Femur (tissue), 1 donor: ENCODE measurements at places on chromosomes 16 and 17.
A peak's percentile ranks its signal among the peaks of the same experiment; 100 is the strongest.

DNA sequence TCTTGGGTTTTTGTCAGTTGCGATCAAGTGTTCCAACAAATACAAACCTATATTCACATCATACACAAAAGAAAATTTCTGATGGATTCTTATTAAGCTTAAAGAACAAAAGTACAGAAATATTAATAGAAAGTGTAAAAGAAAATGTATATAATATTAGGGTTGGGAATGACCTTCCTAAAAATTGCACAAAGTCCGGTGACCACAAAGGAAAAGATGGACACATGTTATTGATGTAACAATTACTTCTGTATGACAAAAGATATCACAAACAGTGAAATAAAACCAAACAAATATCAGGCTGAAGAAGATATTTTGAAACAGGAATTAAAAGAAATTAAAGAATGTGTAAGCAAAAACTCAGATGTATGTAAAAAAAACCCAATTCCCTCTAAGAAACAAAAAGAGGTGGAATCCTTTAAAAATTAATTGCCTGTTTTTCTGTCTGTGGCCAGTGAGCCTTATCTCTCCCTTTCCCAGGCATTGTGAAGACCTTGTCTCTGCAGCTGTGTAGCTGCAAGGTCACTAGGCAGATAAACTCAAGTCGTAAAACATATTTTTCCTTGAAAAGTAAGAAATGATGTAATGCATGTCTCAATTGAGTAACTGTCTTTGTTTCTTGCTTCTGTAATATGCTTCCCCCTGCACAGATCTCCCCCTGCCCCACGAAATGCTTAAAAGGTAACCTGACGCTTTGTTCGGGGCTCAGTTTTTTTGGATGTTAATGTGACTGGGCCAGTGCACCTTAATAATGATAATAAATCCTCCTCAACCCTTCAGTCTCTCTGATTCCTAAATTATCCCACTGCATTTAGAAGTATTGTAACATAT, 2.8 kb downstream of the ST6GALNAC1 start:
- no peak for DNase-seq

DNA sequence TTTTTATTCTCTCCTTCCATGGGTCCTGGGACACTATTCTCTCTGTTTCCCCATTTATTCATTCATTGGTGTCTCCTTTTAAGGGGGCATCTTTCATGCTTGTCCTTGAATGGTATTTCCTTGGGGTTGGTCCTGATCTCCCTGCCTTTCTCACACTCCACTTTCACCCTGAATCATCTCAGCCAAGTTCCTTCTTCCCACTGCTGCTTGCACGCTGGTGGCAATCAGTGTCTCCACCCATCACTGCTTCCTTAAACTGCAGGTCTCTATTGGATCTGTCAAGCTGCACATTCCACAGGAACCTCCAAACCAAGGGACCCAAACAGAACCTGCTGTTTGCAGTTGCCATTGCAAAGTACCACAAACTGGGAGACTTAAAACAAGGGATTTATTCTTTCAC, 89.3 kb upstream of the SDK2 start:
- no peak for DNase-seq

GRCh38 chr17:279776-280175, 72.8 kb downstream of the RPH3AL start:
- DNase-seq: no peak

GRCh38 chr17:69357701-69358100, 30.8 kb upstream of the ABCA5 start:
- no peak for DNase-seq

DNA sequence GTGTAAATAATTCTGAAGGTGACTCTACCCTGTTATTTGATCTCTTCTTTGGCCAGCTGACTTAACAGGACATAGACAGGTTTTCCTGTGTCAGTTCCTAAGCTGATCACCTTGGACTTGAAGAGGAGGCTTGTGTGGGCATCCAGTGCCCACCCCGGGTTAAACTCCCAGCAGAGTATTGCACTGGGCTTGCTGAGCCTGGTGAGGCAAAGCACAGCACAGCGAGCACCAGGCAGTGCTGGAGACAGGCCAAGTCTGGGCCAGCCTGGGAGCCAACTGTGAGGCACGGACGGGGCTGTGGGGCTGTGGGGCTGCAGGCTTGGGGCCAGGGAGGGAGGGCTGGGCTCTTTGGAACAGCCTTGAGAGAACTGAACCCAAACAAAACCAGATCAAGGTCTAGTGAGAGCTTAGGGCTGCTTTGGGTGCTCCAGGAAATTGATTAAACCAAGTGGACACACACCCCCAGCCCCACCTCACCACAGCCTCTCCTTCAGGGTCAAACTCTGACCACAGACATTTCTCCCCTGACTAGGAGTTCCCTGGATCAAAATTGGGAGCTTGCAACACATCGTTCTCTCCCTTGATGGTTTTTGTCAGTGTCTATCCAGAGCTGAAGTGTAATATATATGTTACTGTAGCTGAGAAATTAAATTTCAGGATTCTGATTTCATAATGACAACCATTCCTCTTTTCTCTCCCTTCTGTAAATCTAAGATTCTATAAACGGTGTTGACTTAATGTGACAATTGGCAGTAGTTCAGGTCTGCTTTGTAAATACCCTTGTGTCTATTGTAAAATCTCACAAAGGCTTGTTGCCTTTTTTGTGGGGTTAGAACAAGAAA, 5.1 kb downstream of the STH start:
- DNase-seq: peak; percentile 66

DNA sequence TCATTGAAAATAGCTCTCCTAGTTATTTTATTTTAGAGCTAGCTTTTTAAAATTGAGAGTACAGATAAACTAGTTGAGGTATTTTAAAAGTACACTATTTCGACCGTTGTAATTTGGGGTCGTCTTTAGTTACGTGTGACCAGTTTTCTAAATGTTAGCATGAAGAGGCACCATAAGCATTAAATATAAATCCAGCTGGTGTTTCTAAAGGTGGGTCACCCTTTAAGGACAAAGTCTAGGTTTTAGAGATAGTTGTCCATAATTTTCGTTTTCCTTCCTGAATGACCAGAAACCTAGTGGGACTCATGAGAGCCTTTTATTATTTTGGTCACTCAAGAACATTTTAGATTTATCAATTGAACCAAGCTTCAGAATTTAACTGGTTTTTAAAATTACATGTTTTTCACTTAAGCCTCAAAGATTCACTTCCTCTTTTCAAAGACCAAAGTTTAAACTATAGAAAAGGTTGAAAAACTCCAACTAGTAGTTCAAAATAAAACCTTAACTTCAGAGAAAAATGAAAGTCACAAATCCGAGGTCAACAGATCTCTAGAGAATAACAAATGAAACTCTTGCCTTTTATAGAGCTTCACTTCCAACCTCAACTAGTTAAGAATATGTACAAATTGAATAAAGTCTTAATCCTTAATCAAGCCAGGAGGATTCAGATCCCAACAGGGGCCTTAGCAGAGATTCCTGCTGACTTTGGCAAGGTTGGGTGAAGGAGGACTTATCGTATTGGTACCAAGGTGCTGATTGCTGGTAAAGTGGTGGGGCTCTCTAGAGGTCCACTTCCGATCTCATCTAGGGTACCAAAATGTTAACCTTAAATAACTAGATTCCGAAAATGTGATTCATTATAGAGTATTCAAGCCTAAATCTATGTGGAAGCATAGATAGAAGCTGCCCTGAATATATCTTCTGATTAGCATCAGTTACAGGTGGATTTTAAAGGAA, 32.5 kb downstream of the PHKB start:
- no peak for DNase-seq

GRCh38 chr16:75250809-75251279, 580 bp downstream of the BCAR1 start:
- DNase-seq: no peak

GRCh38 chr16:57843400-57843799, 41.1 kb upstream of the KIFC3 start:
- no peak for DNase-seq

- DNase-seq: no peak
Measured at GRCh38 chr16:85028685-85029407, 1.3 kb downstream of the KIAA0513 start.

DNA sequence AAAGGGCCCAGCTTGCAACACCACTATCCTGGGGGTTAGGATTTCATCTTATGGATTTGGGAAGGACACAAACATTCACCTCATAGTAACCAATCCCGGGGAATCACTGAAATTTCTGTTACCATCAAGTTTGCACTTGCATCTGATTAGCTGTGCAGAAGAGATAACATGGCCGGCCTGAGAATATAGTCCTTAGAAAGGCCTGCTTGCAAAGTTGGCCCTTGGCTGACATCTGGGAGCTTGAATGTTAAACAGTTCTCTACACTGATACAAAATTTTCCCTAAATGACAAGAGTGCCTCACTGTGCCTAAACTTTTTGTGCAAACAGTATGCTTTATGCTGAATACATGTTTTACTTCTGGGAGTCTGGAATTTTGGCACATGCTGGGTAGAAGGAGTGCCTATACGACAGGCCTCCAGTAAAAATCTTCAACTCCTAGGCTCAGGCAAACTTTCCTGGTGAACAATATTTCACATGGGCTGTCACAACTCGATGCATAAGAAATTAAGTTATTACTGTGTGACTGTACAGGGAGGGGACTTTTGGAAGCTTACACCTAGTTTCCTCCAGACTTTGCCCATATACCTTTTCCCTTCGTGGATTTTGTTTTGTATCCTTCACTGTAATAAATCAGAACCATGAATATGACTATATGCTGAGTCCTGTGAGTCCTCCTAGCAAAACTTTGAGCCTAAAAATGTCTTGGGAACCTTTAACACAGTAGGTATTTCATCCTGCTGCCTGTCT, 31.3 kb downstream of the TBC1D3B start:
- no peak for DNase-seq

DNA sequence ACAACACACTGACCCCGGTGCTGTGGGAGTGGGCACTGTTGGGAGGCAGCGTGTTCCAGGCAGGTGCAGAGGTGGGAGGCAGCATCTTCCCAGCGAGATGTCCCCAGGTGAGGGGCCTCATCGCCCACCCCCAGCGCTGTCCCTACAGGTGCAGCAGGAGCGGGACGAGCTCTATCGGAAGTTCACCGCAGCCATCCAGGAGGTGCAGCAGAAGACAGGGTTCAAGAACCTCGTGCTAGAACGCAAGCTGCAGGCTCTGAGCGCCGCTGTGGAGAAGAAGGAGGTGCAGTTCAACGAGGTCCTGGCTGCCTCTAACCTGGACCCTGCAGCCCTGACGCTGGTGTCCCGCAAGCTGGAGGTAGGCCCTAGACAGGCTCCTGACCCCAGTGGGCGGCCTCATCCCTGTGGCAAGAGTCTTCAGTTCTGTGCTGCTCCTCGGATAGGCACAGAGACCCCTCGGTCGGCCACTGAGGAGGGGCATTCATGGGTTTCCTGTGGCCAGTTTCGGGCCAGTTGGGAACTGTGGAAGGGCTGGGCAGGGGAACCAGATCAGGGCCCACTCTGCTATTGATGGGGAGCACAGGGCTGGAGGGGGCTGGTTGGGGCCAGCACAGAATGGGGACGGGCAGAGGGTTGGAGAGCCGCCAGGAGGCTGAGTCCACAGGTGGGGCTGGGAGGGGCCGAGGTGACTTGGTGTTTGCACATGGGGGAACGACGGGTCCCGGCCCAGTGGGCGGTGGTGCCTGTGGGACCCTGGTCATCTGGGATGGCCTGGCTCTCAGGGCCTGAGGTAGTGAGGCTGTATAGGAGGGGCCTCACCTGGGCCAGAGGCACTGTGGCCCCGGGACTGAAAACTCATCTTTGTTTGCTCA, 21.1 kb upstream of the DBNDD1 start:
- DNase-seq: no peak

DNA sequence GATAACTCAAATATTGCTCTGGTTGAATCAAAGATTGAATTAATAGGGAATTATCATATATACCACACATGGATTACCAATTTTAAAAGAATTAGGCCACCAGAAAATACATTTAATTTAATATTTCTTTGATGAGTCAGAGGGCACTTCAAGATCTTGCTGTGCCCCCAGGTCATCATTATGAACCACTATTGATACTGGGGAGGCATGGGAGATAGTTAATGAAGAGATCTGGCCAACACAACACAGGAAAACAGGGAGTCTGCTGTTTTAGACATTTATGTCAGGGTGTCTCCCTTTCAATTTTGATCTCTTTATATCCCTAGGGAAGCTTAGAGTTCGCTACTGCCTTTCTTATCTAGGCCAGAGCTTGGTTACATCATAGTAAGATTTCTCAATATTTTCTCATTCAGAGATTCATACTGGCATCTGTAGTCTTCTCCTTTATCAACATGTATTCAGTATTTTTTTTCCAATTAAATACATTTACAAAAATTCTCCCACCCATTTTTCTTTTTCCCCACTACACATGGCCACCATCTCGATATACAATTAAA, 158.3 kb upstream of the ZFHX3 start:
- DNase-seq: no peak

- DNase-seq: no peak
Measured at GRCh38 chr16:80599466-80599865, 58.7 kb downstream of the DYNLRB2 start.

DNA sequence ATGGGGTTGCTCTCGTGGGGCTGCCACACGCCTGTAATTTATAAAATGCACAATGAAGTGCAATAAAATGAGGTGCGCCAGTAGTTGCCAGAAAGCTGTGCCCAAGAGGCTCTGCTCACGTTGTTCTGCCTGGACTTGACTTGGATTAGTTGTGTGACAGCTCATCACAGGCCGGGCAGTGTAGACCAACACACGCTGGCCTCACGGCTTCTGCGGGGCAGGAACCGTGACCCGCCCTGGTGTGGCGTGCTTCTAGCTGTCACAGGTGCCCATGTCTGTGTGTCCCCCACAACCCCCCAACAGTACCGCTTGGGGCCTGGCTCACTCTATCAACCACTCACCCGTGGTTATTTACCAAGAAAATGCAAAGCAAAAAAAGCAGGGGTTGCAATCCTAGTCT, 112.2 kb upstream of the ZNF750 start:
- DNase-seq: peak; percentile 7

GRCh38 chr16:15604460-15605440, 38.2 kb downstream of the MARF1 start:
- DNase-seq: no peak

DNA sequence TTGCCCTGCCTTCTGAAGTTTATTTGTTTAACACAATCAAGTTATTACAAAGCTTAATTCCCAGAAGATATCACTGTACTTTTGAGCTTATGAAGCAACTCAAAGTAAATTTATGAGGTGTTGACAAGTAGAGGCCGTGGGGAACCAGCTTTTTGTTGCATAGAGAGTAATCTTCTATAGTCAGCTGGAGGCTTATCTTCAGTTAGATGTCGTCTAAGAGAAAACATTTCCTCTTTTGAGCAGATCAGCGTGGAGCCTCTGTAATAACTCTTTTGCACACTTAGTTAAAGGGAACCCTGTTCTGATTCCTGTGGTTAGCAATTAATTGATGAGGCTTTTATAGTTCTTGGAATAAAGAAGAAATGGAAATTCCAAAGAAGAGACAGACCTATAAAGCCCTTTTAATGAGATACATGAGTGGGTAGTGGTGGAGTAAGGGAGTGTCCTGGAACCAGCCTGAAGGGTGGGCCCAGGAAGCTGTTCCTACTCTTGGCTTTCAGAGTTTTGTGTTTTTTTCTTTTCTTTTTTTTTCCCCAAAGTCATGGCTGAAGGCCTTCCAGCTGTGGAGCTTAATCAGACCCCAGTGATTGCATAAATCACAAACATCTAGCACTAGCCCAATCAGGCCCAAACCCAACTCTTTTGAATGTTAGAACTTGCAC, 28.9 kb upstream of the MAP3K14 start:
- peak; percentile 45 for DNase-seq
